ENCODE measurements at places on chromosomes 6 and 20. TPM values are rescaled to one million over a fixed set of nuclear protein-coding genes. Genes with fewer than 3 reads are reported as not detected.

The SDCBP2 gene
- total RNA-seq, result 2.2 TPM

The OR2J3 gene
- total RNA-seq, result not detected

The RSPO3 gene
- 0.27 TPM for total RNA-seq

The MOG gene
- 14.7 TPM for total RNA-seq

The PERP gene
- total RNA-seq, result 53.9 TPM

The HSF2 gene
- 21.0 TPM for total RNA-seq

DNA sequence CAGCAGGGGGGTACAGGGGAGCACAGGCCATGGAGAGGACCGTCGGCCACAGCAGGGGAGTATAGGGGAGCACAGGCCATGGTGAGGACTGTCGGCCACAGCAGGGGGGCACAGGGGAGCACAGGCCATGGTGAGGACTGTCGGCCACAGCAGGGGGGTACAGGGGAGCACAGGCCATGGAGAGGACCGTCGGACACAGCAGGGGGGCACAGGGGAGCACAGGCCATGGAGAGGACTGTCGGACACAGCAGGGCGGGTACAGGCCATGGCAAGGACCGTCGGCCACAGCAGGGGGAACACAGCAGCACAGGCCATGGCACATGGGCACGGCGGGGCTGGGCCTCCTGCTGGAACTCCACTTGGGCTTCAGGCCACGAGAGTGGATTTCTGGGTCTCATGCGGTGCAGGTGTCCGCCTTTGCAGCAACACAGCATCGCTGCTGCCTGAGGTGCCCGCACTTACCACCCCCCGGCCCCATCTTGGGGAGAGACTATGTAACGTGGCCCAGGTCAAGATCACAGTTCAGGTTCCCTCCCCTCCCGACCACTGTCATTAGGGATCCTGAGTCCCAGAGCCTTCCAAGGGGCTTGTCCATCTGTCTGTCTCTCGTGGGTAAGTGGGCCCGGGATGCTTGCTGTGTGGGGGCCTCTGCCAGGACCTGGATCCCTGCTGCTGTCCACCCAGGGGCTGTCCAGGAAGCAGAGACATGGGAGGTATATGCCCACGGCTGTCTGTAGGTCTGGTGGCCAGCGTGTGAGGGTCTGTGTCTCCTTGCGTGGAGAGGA is 2.5 kb downstream of the NPBWR2 start:
- H3K36me3 ChIP-seq, result no peaks in the 10 kb centered on the region
- H3K27me3 ChIP-seq, result peaks cover 92% of the 10 kb centered on the region
- no peak overlapping the region for H3K4me3 ChIP-seq

GRCh38 chr6:134584847-134585516 is 267.1 kb upstream of the SGK1 start:
- H3K4me1 ChIP-seq, result peaks cover 9% of the 10 kb centered on the region
- no peaks in the 10 kb centered on the region for H3K36me3 ChIP-seq
- H3K27ac ChIP-seq, result no peak overlapping the region
- DNase-seq, result no peak
- H3K4me3 ChIP-seq, result no peak overlapping the region

GRCh38 chr6:6590530-6590929 is 2.0 kb downstream of the LY86 start:
- no peak overlapping the region for H3K4me3 ChIP-seq
- peaks cover 62% of the 10 kb centered on the region for H3K4me1 ChIP-seq
- no peak for DNase-seq
- H3K27ac ChIP-seq, result no peak overlapping the region
- no peaks in the 10 kb centered on the region for H3K36me3 ChIP-seq

DNA sequence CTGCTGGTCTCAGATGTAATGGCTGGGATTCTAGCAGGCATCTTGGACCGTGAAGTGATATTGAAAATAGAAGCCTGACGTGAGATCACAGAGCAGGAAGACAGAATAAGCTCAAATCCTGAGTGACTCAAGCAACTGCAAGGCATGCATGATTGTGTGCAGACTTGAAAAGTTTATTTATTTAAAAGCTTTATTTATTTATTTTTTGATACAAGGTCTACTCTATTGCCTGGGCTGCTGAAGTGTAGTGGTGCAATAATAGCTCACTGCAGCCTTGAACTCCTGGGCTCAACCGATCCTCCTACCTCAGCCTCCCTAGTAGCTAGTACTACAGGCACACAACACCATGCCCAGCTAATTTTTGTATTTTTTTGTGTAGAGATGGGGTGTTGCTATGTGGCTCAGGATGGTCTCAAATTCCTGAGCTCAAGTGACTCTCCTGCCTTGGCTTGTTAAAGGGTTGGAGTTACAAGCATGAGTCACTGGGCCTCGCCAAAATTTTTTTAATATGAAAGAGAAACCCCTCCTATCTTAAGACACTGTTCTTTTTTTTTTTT is 40.1 kb upstream of the RNF144B start:
- no peak for DNase-seq
- H3K36me3 ChIP-seq, result no peaks in the 10 kb centered on the region
- no peak overlapping the region for H3K27ac ChIP-seq
- peaks cover 3% of the 10 kb centered on the region for H3K27me3 ChIP-seq

GRCh38 chr6:12233693-12234571 is 56.2 kb upstream of the EDN1 start:
- H3K27me3 ChIP-seq, result peaks cover under 1% of the 10 kb centered on the region
- H3K36me3 ChIP-seq, result no peaks in the 10 kb centered on the region
- H3K27ac ChIP-seq, result no peak overlapping the region
- no peaks in the 10 kb centered on the region for H3K4me1 ChIP-seq
- H3K4me3 ChIP-seq, result no peak overlapping the region

DNA sequence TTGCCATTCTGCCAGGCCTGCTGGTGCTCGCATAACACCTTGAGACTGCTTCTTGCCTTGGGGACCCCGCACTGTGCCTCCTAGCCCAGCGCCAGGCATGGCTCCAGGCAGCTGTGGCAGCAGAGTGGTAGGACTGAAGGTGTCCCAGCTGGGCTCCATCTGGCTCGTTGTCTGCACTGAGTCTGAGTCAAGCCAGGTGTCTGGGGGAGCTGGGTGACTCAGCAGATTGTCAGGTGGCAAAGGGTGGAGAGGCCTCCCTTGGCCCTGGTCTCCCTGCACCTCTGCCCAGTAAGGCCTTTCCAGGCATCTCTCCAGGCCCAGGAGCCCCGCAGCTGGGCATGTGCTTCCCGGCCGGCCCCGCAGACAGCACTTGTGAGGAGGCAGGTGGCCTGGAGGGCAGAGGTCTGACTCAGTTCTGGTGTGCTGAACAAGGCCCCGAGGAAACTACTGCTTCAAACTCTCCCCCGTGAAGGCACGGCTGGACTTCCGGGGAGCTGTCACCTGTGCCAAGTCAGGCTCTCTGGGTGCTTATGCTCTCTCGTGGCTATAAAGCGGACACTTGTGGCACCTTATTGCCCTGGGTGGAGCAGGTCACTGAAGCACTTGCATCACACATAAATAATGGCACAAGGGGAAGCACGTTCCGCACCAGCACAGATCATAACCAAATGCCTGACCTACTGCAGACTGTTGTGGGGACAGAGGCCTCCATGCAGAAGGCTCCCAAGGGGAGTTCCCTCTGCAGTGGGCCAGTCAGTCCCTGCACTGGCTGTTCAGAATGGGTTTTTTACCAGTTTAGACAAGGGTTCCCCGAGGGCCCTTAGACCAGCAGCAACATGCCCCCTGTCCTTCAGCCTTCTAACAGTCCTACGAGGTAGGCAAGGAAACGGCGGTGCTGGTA is 27.5 kb downstream of the FOXC1 start:
- no peaks in the 10 kb centered on the region for H3K36me3 ChIP-seq
- peaks cover 5% of the 10 kb centered on the region for H3K27me3 ChIP-seq
- no peak overlapping the region for H3K27ac ChIP-seq
- no peak for DNase-seq
- no peak overlapping the region for H3K4me3 ChIP-seq

DNA sequence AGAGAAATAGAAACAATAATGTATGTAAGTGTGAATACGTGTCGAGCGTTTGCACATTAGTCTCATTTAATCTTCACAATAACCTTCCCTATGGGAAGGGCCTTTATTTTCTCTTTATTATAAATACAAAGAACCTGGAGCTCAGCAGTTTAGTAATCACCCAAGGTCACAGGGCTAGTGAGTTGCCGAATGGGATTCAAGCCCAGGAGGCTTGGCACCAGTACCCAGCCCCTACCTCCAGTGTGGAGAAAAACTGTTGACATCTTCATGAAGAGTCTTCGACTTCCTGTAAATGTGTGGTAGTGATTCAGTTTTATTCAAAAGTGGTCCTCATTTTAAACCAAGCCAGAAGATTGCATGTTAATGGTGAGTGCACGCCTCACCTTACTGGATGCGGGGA is 162.8 kb downstream of the SCML4 start:
- H3K4me1 ChIP-seq, result peaks cover 30% of the 10 kb centered on the region
- no peak overlapping the region for H3K4me3 ChIP-seq
- H3K27me3 ChIP-seq, result no peaks in the 10 kb centered on the region
- no peaks in the 10 kb centered on the region for H3K36me3 ChIP-seq
- DNase-seq, result no peak

- no peaks in the 10 kb centered on the region for H3K36me3 ChIP-seq
- no peak overlapping the region for H3K4me3 ChIP-seq
- no peaks in the 10 kb centered on the region for H3K4me1 ChIP-seq
- no peak overlapping the region for H3K27ac ChIP-seq
- H3K27me3 ChIP-seq, result peaks cover 35% of the 10 kb centered on the region
- no peak for DNase-seq
Observed at GRCh38 chr6:25692472-25692871, 40.5 kb downstream of the SCGN start.

DNA sequence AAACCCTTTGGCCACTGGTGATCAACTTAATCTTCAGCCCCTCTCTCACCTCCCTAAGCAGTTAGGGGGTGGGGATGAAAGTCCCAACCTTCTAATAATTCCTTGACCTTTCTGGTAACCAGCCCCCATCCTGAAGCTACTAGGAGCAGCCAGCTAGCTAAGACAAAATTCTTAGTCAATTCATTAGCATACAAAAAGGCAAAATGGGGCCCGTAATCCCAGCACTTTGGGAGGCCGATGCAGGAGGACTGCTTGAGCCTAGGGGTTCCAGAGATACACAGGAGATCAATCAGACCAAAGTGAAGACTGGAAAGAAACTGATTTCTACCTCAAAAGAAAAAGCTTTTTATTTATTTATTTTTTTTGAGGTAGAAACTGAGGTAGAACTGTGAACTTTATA is 1.8 kb downstream of the ASCC3 start:
- no peak overlapping the region for H3K4me3 ChIP-seq
- H3K4me1 ChIP-seq, result peaks cover 47% of the 10 kb centered on the region
- no peak overlapping the region for H3K27ac ChIP-seq
- no peaks in the 10 kb centered on the region for H3K27me3 ChIP-seq
- no peak for DNase-seq
- no peaks in the 10 kb centered on the region for H3K36me3 ChIP-seq

GRCh38 chr20:46965477-46965876 is 70.8 kb downstream of the EYA2 start:
- no peak for DNase-seq
- H3K4me3 ChIP-seq, result no peak overlapping the region
- no peaks in the 10 kb centered on the region for H3K4me1 ChIP-seq
- H3K27me3 ChIP-seq, result peaks cover 36% of the 10 kb centered on the region
- no peak overlapping the region for H3K27ac ChIP-seq

- H3K4me3 ChIP-seq, result no peak overlapping the region
- no peaks in the 10 kb centered on the region for H3K36me3 ChIP-seq
- no peaks in the 10 kb centered on the region for H3K27me3 ChIP-seq
- H3K27ac ChIP-seq, result no peak overlapping the region
- no peak for DNase-seq
Observed at GRCh38 chr6:139967497-139967896, 593.0 kb upstream of the CITED2 start.

DNA sequence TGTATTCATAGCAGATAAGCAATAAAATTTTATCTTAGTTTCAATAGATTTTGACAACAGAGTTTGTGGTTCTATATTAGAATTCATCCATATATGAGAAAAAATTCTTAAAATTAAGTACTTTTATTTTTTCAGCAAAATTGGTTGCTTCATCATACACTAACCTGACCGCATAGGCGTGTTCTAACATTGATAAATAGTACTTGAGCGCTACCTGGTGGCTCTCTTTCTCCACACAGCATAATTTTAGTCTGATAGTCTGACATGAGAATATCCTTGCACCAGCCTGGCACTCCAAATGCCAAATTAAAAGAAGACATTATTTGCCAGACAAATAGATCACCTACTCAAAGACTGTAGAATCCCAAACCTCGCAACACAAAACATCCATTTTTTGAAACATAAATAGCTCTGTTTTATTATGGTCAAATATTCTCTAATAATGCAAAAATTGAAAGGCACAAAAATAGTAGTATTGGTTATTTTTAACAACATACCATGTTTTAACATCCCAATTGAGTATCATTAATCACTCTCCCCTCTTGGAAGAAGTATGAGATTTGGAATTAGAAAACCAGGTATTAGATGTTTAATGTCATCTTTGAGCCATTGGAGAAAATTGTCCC is 33.0 kb upstream of the FILIP1 start:
- no peaks in the 10 kb centered on the region for H3K27me3 ChIP-seq
- no peak overlapping the region for H3K4me3 ChIP-seq
- no peak overlapping the region for H3K27ac ChIP-seq
- no peak for DNase-seq
- H3K36me3 ChIP-seq, result no peaks in the 10 kb centered on the region

GRCh38 chr20:49891476-49892110 is 23.7 kb downstream of the SPATA2 start:
- H3K27me3 ChIP-seq, result no peaks in the 10 kb centered on the region
- H3K36me3 ChIP-seq, result peaks cover 2% of the 10 kb centered on the region
- no peak overlapping the region for H3K27ac ChIP-seq
- no peak for DNase-seq
- H3K4me3 ChIP-seq, result no peak overlapping the region
- peaks cover 79% of the 10 kb centered on the region for H3K4me1 ChIP-seq

GRCh38 chr6:53130569-53131290 is 17.9 kb downstream of the GCM1 start:
- H3K4me1 ChIP-seq, result no peaks in the 10 kb centered on the region
- H3K27ac ChIP-seq, result no peak overlapping the region
- no peak for DNase-seq
- no peak overlapping the region for H3K4me3 ChIP-seq
- H3K36me3 ChIP-seq, result no peaks in the 10 kb centered on the region

DNA sequence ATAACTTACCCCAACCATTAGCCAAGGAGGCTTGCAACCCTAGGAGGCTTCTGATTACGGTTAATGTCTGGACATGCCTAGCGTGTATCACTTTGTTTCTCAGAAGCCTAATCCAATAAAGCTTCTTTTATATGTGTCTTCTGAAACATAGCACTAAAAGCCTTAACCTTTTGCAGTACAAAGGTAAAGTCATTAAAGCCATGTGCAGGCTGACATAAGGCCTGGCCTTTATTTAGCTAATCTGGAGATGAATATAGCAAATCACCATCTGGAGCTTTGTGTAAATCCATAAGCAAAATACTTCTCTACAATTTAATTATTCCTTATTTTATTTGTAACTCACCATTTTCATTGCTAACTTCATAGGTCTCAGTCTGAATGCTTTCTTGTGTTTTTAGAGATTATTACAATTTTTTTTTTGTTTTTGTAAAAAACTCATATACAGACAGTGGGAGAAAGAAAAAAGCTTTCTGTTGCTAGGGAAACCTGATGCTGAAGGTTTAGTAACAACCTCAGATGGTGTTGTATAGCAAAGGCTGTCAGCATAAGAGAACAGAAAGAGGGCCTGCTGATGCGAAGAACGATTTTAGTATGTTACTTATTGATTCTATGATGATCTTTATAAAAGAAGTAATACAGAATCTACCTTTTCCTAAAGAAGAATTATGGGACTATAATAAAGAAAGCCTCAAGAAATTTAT is at the start of gene EYS:
Gene EYS, minus strand, starts transcription at position 101 of the 701 bp plus-strand sequence. CDS start 211,816 bp downstream, outside the sequence.
- no peaks in the 10 kb centered on the region for H3K4me1 ChIP-seq
- no peaks in the 10 kb centered on the region for H3K36me3 ChIP-seq
- no peak within 1 kb of the TSS for H3K27ac ChIP-seq
- no peak for DNase-seq
- H3K4me3 ChIP-seq, result no peak within 1 kb of the TSS

GRCh38 chr20:6595704-6596103 is 171.8 kb upstream of the BMP2 start:
- no peak overlapping the region for H3K27ac ChIP-seq
- no peaks in the 10 kb centered on the region for H3K36me3 ChIP-seq
- no peak for DNase-seq
- no peak overlapping the region for H3K4me3 ChIP-seq
- H3K27me3 ChIP-seq, result no peaks in the 10 kb centered on the region
